ENCODE measurements at places on chromosomes 13 and 19. TPM values are rescaled to one million over a fixed set of nuclear protein-coding genes. Genes with fewer than 3 reads are reported as not detected.

The LCP1 gene
- total RNA-seq, result 370 TPM

The GRIN3B gene
- total RNA-seq, result 0.03 TPM

The AMER2 gene
- total RNA-seq, result not detected

The CEACAM16 gene
- total RNA-seq, result not detected

The ZNF382 gene
- not detected for total RNA-seq

The SBK3 gene
- not detected for total RNA-seq

The ONECUT3 gene
- not detected for total RNA-seq

The GPC5 gene
- 0.14 TPM for total RNA-seq

The FGF9 gene
- total RNA-seq, result 0.47 TPM

The A1BG gene
- total RNA-seq, result 20.3 TPM

The MYO16 gene
- not detected for total RNA-seq

The DENND1C gene
- 0.06 TPM for total RNA-seq

The KLK8 gene
- total RNA-seq, result not detected

The NDFIP2 gene
- 43.4 TPM for total RNA-seq

The ZNF497 gene
- total RNA-seq, result 0.67 TPM

The OR10H4 gene
- not detected for total RNA-seq

The CBLC gene
- not detected for total RNA-seq

The SLC17A7 gene
- 1.7 TPM for total RNA-seq

The CGB1 gene
- not detected for total RNA-seq

All from HT1080 (cell line).